ENCODE measurements at places on chromosomes 3 and 15.

DNA sequence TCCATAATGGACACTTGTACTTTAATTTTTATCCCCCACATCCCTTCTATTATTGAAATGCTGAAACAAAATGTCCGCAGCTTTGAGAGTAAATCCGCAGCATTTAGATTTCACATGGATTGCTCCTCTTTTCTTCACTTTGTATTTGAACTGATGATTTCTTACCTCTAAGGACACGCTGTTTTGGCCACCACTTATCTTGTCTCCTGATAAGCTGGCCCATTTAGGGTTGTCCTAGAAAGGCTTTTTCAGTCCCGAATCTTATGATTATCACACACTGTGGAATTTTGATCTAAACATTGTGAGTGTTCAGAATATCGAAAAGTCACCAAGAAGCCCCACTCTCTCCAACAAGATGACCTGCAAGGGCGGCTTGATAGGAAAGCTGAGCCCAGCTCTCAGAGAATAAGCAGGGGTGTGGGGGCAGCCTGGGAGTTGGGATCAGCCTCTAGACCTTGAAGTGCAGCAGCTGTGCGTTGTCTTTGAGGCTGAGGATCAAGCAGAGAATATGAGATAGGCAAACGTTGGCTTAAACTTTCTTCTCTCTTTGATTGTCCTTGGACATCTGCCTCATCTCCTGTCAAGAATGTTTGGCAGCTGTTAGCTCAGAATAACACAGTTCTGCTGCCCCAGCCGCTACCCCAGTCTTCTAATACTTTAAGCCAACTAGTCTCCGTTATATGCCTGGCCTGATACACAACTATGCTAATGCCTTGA lies 399.7 kb upstream of the NR2F2 start:
- DNase-seq, result no peak

DNA sequence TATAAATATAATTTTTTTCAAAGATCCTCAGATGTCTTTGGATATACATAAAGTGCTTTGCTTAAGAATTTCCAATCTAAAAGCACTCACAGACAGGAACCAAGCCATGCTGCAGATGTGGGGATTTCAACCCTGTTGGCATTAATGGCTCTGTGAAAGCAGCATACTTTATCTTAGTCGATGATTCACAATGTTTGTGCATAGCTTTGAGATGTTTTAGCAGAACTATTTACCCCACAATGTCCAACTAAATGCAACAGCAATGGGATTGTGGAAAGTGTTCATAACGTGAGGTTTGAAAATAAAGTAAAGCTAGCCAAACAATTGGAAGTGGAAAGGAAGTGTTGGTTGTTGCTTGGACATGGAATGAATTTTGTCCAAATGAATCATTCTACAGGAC lies 371.4 kb downstream of the SOX2 start:
- DNase-seq, result no peak

DNA sequence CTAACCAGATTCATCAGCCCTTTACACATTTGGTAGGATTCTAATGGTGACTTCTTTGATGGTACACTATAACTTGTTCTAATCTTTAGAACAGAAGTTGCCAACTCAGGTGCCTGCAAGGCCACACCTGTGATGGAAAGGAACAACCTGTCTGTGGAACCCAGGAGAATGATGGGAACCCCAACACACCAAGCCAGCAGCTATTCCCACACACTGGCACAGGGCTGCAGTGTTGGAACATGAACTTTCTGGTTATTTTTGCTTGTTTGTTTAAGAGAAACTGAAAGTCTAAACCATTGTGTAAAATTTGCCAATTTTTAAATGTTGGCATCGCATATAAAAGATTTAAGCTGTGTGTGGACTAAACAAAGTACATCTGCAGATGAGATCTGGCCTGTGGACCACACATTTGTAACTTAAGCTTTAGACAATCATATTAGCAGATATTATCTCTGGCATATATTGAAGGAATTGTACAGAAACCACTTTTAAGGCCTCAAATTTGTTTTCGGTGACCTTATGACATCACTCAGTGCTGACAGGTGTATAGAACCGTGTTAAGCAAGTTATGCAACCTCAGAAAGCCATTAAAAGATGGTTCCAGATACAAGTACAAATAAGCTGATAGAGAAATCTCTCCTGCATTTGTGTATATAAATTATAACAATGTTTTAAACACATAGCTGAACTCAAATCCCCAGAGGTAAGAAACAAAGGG lies 242.9 kb downstream of the SLC9A9 start:
- DNase-seq, result no peak

- no peak for DNase-seq
Observed at GRCh38 chr3:20739814-20740213, 553.8 kb upstream of the SGO1 start.

DNA sequence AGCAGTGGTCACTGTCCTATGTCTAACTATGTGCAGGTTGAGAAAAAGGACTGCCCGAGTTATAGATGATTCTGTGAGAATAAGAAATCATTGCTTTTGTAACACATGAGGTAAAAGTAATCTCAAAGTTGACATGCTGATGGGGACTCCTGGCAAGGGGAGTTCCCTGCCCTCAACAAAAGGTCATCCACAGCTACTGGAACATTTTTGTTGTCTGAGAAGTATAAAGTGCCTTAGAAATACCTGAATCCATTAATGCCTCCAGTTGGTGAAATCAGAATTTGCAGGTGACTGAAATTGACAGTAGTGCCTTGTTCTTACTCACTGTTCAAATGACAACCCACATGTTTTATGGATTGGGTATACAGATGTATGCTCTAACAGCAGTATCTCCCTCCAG lies 43.7 kb upstream of the RBM5 start:
- no peak for DNase-seq

DNA sequence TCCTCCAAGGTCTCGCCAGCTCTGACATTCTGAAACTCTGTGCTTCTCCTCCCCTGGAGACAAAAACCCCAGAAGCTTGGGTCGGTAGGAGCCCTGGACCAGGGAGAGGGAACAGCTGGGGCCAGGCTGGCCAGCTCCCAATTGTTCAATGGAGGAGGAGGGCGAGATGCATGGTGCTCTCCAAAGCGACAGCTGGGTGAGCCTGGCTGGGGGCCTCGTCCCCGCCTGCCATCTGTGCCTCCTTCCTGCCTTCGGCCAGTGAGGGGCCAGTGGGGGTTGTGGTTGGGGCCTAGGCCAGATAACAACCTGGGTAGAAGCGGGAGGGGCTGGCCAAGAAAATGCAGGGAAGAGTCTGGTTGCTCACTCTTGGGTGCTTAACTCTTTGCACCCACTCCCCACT lies 79.4 kb downstream of the CORO2B start:
- peak; percentile 41 for DNase-seq

DNA sequence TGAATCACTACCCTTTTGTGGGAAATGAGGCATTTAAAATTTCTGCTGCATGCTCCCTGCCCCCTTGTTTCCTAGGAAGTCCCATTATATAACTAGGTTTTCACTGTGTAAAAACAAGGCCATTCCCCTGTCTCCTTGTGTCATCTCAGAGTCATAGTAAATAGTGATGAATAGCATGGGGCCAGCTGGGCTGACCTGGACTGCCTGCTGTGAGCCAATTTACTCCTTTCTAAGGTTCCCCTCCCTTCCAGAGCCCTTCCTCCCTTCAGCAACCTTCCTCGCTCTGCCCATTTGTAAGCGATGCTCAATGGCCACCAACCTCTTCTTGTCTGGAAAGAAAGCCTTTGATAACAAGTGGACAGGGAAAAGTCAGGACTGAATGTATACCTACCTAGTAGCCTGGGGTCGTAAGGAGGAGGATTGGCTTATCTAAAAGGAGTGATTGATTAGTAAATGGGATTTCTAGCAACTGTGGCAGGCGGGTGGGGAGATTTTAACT lies 11.7 kb downstream of the ITGA11 start:
- DNase-seq, result peak; percentile 1
